Adrenal gland (tissue), 19 donors: ENCODE measurements at places on chromosomes 3 and 15. TPM values are rescaled to one million over a fixed set of nuclear protein-coding genes. Genes with fewer than 3 reads are reported as not detected.

DNA sequence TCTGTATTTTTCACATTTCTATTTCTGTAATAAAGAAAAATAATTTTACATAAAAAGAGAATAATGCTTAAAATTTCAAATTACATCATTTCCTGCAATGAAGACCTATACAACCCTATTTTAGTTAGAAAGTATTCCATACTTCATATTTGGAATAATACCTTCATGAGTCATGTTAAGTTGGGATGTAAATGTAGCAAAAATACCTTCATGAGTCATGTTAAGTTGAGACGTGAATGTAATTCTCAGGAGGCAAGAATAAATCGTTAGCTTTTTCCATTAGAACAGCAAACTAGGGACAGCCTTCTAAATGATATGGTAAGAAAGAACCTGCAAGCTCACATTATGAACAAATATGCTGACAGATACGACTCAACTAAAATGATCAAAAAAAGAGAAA is 91.9 kb downstream of the NAALADL2 start:
- H3K36me3 ChIP-seq: no peaks in the 10 kb centered on the region
- H3K4me3 ChIP-seq: no peak overlapping the region
- no peak overlapping the region for H3K27ac ChIP-seq
- H3K27me3 ChIP-seq: no peaks in the 10 kb centered on the region
- no peaks in the 10 kb centered on the region for H3K4me1 ChIP-seq
- no peak for DNase-seq

The ROBO2 gene
- 3.4 TPM for total RNA-seq

The TLR9 gene
- total RNA-seq: not detected

The SLC7A14 gene
- total RNA-seq: 2.5 TPM

The PARP16 gene
- total RNA-seq: 13.4 TPM
